ENCODE measurements at places on chromosomes 1 and 21. TPM values are rescaled to one million over a fixed set of nuclear protein-coding genes. Genes with fewer than 3 reads are reported as not detected.

Gene PLEKHO1
- 64.6 TPM for total RNA-seq

Gene TCHH
- under 0.01 TPM for total RNA-seq

Gene SDHC
- 20.2 TPM for total RNA-seq

Gene SFN
- total RNA-seq, result 0.18 TPM

Gene CHD5
- total RNA-seq, result 0.09 TPM

Gene NMNAT1
- 13.2 TPM for total RNA-seq

- H3K4me3 ChIP-seq, result no peak overlapping the region
- no peak overlapping the region for H3K27ac ChIP-seq
- H3K36me3 ChIP-seq, result peaks cover 7% of the 10 kb centered on the region
- DNase-seq, result peak; percentile 27
Measured at GRCh38 chr1:6870086-6870485, 84.8 kb downstream of the CAMTA1 start.

DNA sequence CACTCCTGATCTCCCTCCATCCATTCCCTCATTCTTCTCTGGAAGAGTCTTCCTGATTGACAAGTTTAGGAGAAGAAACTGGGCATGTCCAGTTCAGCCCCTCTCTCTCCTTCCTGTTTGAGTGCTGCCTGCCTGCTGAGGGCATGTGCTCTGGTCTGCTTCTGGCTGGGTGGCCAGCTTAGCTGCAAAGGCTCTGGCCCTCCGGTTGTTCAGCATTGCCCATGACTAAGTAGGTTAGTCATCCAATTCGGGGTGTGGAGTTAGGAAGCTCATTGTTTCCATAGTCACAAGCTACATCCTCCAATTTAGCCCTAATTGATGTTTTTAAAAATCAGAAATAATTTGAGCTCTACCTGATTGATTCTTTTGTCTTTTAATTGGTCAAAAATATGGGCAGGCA, 25.6 kb upstream of the PLA2G2E start:
- H3K4me3 ChIP-seq, result no peak overlapping the region
- no peaks in the 10 kb centered on the region for H3K36me3 ChIP-seq
- DNase-seq, result no peak
- no peak overlapping the region for H3K27ac ChIP-seq
- H3K4me1 ChIP-seq, result no peaks in the 10 kb centered on the region

DNA sequence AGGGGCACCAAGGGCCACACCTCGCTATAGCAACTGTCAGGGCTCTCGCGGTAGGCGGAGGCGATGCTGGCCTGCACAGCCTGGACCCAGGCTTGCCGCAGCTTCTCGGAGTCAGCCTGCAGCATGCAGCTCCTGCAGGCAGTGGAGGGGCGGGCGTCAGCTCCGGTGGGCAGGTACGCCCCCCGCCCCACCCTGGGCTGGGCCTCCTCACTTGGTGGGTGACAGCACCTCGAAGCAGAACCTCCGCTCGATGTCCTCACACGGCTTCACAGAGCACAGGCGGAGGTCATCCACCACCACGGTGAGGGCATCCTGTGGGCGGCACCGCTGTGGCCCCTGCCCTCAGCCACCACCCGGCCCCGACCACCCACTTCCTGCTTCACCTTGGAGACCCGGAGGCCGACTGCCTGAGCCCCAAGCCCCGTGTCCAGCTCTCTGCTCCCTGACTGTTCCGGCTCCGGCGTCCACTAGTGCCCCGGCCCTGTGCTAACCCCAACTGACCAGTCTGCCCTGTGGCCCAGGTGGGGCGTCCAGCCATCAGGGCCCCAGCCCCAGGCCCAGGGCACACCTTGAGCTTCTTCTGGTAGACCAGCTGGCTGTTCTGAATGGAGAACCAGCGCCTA, 9.8 kb downstream of the ACAP3 start:
- peaks cover 18% of the 10 kb centered on the region for H3K4me1 ChIP-seq
- H3K4me3 ChIP-seq, result no peak overlapping the region
- no peak overlapping the region for H3K27ac ChIP-seq
- no peaks in the 10 kb centered on the region for H3K27me3 ChIP-seq
- no peak for DNase-seq

DNA sequence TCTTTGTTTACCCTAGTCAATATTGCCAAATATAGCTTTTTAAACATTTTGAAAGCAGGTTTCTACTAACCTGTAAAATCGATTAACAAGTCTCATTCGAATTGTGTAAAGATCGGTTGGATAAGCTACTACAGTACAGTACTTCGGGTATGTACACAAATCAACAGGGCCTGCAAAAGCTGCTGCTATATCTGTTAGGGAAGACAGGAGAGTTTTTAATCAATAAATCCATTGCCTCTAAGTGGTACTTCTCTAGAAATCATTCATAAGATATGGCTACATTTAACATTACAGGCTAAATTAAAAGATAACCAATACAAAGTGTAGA, 34.8 kb upstream of the PSMG1 start:
- no peak overlapping the region for H3K4me3 ChIP-seq
- H3K27me3 ChIP-seq, result no peaks in the 10 kb centered on the region
- H3K4me1 ChIP-seq, result no peaks in the 10 kb centered on the region
- H3K36me3 ChIP-seq, result peaks cover 23% of the 10 kb centered on the region
- H3K27ac ChIP-seq, result no peak overlapping the region

DNA sequence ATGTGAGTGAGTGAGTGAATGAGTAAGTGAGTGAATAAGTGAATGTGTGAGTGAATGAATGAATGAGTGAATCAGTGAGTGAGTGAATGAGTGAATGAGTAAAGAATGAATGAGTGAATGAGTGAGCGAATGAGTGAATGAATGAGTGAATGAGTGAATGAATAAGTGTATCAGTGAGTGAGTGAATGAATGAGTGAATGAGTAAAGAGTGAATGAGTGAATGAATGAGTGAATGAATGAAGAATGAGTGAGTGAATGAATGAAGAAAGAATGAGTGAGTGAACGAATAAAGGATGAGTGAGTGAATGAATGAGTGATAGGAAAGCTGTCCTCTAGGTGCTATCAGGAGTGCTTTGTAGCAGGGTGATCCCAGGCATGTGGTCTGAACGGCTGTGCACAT, 35.7 kb downstream of the CFAP74 start:
- no peak overlapping the region for H3K4me3 ChIP-seq
- no peak overlapping the region for H3K27ac ChIP-seq
- no peaks in the 10 kb centered on the region for H3K4me1 ChIP-seq
- no peaks in the 10 kb centered on the region for H3K36me3 ChIP-seq
- peaks cover 25% of the 10 kb centered on the region for H3K27me3 ChIP-seq

- H3K4me1 ChIP-seq, result peaks cover 3% of the 10 kb centered on the region
- no peaks in the 10 kb centered on the region for H3K36me3 ChIP-seq
- no peak overlapping the region for H3K27ac ChIP-seq
- no peak overlapping the region for H3K4me3 ChIP-seq
Measured at GRCh38 chr1:184915463-184916090, 58.7 kb downstream of the NIBAN1 start.

DNA sequence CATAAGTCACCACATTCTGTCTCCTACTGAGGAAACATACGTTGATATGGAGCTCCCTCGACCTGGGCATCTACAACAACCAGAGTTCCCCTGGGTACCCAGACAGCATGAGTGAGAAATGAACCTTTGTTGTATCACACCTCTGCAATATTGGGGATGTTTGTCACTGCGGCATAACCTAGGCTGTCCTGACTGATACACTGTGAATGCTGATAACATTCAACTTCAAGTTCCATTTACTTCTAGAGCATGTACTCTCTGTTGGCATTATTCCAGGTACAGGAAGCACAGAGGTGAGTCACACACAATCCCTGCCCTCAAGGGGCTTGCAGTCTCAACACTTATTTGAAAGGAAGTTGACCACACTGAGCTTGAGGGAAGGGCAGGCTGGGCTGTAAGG, 65.6 kb downstream of the HTR6 start:
- H3K27me3 ChIP-seq, result no peaks in the 10 kb centered on the region
- H3K27ac ChIP-seq, result no peak overlapping the region
- no peak overlapping the region for H3K4me3 ChIP-seq

GRCh38 chr21:38236232-38236631, 20.6 kb upstream of the KCNJ15 start:
- no peak overlapping the region for H3K27ac ChIP-seq
- DNase-seq, result no peak
- no peaks in the 10 kb centered on the region for H3K27me3 ChIP-seq

GRCh38 chr1:109827466-109827865, 63.7 kb upstream of the EPS8L3 start:
- H3K4me1 ChIP-seq, result peaks cover 21% of the 10 kb centered on the region
- H3K27ac ChIP-seq, result no peak overlapping the region
- no peak for DNase-seq
- H3K27me3 ChIP-seq, result no peaks in the 10 kb centered on the region

GRCh38 chr1:63328781-63329180, 6.4 kb downstream of the FOXD3 start:
- peak; percentile 19 for DNase-seq
- H3K27me3 ChIP-seq, result peaks cover 68% of the 10 kb centered on the region
- H3K4me3 ChIP-seq, result no peak overlapping the region
- peaks cover 31% of the 10 kb centered on the region for H3K4me1 ChIP-seq

- H3K4me1 ChIP-seq, result no peaks in the 10 kb centered on the region
- no peaks in the 10 kb centered on the region for H3K36me3 ChIP-seq
- H3K27me3 ChIP-seq, result no peaks in the 10 kb centered on the region
- peak; percentile 12 for DNase-seq
- H3K4me3 ChIP-seq, result no peak overlapping the region
Measured at GRCh38 chr21:19031953-19032352, 628.4 kb upstream of the TMPRSS15 start.

DNA sequence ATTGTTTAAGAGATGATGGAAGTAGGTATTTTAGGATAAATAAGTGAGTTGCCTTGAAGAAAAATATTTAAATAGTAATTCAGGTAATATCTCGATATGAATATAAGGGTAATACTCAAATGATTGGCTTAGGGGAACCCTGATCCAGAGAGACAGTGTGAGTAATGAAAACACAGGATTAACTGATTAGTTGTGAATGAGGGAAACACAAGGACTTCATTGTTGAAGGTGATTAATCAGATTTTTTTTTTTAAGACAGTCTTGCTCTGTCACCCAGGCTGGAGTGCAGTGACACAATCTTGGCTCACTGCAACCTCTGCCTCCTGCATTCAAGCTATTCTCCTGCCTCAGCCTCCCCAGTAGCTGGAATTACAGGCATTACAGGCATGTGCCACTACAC, 12.7 kb downstream of the SLC25A33 start:
- H3K27ac ChIP-seq, result no peak overlapping the region
- H3K36me3 ChIP-seq, result peaks cover 16% of the 10 kb centered on the region
- H3K4me1 ChIP-seq, result no peaks in the 10 kb centered on the region
- H3K4me3 ChIP-seq, result no peak overlapping the region
- H3K27me3 ChIP-seq, result no peaks in the 10 kb centered on the region
- DNase-seq, result no peak

GRCh38 chr1:237685551-237685950, 205.2 kb downstream of the ZP4 start:
- DNase-seq, result no peak
- no peaks in the 10 kb centered on the region for H3K4me1 ChIP-seq
- H3K4me3 ChIP-seq, result no peak overlapping the region

GRCh38 chr1:83515578-83516154, 483.3 kb downstream of the TTLL7 start:
- H3K36me3 ChIP-seq, result no peaks in the 10 kb centered on the region
- H3K27me3 ChIP-seq, result no peaks in the 10 kb centered on the region
- DNase-seq, result no peak
- no peak overlapping the region for H3K27ac ChIP-seq

DNA sequence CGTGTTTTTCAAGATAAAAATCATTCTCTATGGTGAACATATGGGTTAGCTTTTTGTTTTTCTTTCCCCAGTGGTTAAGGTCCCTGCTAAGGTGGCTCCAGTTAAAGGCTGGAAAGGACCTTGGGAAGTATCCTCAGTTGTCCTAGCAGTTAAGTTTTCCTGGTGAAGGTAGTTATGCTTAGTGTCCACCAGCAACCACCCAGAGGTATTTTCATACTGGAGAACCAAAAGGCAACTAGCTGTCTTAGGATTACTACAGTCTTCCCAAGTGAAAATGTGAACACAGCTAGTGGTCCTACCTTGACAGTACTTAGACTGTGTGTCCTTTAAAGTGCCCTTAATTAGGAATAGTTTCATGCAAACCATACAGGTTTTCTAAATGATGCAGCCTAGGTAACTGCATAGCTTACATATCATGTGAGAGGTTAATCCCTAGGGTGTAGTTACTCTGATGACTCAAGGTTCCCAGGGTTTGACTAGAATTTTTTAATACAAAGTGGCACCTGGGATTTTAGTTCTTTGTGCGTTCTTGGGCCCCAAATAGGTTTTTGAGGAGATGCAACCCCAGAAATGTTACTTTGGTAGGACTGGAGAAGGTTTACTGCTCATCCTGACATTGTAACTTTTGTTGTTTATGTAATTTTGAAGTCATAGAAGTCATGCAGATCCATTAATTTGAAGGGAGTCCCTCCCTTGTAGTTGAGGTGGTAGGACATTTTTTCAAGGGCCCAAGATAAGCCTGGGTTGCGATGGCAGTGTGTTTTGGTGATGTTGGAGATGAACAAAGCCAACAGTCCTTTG, 36.5 kb downstream of the YY1AP1 start:
- no peaks in the 10 kb centered on the region for H3K4me1 ChIP-seq
- DNase-seq, result no peak
- H3K4me3 ChIP-seq, result no peak overlapping the region
- no peaks in the 10 kb centered on the region for H3K36me3 ChIP-seq

Measured in muscle of leg (tissue), 16 donors.